D721Med (cell line): ENCODE measurements at places on chromosomes 1 and 21.

DNA sequence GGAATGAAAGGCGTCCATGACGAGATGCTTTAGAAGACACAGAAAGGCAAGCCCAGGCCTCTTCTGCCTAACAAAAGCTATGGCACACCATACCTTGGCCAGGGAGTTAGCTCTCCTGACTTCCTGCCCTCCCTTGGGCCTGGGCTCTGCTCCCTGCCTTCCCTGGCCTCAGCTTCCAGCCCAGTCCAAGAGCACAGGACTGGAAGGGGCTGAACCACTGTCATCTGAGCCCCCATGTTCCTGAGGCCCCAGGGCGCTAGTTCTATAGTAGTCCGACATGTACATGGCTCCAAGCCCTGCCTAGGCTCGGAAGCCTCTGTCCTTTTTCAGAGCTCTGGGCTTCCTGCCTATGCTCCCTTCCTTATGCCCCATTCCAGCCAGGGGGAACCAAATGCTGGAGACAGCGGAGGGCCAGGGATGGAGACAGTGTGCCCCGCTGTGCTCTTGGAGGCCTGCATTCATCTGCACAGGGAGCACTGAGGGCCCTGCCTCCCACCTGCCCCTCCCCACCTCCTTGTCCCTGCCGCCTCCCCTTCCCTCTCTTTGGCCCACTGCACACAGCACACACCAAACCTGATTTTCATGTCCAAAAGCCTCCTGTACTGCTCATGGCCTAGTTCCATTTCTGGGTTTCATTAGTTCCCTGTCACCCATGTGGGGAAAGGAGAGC, 240.1 kb downstream of the RHOU start:
- DNase-seq: no peak

DNA sequence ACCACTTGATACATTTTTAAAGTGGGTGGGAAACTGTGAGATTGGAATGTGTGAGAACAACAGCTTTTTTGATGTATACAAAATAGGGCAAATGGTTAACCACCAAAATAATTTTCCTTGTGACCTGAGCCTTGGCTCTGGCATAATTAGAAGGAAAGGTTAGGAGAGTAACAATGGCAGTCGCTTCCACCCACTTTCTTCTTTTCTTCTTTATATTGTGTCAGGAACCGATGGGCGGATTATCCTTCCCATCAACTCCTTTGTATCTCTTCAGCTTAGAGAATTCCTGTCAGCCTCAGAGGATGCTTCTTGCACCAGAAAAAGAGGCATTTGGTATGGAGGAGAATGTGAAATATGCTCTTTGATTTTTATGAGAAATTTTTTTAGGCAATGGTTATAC, 90.6 kb downstream of the SDCCAG8 start:
- no peak for DNase-seq

DNA sequence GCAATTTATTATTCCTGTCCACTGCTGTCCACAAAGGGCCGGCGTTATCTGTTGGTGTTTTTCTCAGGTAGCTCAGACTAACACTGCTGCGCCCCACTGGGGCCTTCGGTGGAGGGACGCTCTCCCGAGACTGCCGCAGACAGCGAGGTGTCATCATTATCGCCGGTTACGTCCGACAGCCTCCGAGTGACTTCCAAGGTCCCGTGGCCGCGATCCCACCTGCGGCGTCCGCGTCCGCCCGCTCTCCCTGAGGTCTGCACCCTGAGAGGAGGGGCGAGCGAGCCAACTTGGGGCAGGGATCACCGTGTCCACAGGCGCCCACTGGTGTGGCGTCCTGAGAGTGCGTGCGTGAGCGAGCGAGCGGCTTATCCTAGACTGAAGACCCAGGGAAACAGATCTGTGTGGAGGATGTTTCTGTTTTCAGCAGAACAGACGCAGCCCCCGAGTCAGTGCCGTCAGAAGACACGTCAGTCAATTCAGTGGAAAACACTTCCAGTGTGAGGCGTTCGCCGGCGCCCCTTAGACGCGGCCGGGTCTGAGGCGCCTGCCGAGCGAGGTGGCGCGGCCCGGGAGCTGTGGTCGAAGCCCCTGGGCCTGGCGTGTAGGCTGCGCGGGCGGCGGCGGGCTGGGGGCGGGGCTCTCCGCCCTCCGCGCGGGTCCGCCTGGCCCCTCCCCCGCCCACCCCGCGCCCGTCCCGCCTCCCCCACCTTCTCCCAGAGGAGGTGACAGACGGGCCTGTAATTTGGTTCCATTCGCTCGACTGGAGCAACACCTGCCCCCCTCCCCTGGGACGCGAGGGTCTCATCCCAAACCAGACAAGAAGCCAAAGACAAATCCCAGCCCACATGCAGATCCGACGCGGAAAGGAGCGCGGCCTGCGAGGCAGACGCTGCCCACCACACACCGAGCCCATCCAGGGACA, 12.6 kb downstream of the NHLH2 start:
- peak; percentile 20 for DNase-seq

GRCh38 chr1:61993331-61993961, 201.2 kb upstream of the L1TD1 start:
- no peak for DNase-seq

GRCh38 chr1:234108921-234109320, 204.4 kb downstream of the SLC35F3 start:
- no peak for DNase-seq

- DNase-seq: no peak
Observed at GRCh38 chr1:3431266-3431665, 23.2 kb upstream of the ARHGEF16 start.

DNA sequence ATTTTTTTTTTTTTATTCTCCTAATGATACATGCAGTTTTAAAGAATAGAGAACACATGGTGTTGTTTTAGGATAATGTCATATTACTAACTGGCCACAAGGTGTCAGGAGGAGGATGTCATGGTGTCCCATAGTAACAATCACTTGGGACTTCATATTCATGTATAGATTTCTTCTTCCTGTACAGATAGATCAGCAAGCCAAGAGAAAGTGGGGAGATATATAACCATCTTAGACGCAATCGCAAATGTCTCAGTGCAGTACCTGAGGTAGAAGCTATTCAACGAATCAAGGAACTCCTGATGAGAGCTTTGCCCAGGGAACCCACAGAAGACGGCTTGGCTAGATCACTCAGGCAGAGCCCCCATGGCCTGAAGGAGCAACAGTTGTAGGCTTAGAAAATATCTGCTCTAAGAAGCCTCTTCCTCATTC, 12.3 kb downstream of the OR2T11 start:
- DNase-seq: no peak

GRCh38 chr21:29144736-29145353, 14.4 kb downstream of the MAP3K7CL start:
- DNase-seq: no peak

DNA sequence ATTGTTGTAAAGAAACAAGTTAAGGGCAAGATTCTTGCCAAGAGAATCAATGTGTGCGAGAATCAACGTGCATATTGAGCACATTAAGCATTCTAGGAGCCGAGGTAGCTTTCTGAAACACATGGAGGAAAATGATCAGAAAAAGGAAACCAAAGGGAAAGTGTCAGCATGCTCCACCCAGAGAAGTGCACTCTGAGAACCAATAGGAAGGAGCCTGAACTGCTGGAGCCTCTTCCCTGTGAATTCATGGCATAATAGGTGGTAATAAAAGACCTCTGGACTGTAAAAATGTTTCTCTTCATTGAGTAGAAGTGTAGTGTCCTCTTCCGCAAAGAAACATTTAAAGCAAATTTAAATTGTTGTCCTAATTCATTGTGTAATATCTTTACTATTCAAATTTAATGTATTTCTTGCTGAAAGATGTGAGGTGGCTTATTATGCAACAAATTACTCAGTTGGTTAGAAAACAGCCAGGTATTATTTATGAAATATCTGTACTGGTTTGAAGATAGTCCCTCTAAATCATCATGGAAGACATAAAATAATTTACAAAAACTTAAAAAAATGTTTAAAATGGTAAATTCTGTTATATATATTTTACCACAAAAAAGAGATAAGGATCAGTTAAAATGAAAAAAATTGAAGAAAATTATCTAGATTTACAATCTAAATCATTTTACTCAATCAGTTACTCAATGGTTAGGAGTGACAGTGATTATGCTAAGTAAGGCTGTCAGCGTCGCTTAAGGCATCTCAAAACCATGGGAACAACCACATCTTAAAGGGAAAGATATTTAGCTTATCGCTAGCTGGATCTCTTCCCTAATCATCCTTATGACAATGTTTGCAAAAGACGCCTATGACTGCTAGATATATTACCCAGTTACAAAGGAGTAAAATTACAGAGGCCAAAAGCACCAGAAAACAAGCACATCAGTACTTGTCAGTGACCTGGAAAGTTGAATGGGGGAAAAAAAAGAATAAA, 31.3 kb downstream of the NVL start:
- DNase-seq: no peak

GRCh38 chr21:34770576-34770975, 101.8 kb downstream of the CLIC6 start:
- DNase-seq: no peak

DNA sequence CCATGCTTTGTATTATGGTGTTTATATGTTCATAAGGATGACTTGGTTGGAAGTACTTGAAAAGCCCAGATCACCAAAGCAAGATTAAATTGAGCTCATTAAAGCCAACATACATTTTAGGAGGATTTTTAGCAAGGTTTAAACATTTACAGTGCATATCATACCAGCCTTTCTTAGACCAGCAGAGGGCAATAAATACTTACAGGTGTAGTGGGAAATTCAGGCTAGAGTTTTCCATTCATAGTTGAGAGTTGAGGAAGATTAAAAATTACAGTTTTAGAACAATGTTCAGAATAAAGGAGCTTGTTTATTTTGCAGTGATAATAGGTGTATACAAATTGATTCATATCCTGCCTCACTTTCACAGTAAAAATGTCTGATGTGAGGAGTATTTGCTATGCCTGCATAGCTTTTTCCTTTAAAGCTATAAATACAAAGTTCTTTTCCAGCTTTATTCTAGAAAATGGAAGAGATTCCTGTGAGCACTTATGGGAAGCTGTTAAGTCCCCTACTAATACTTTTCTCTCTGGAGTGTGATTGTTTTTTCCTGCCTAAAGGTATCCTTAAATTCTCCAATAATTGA, 35.3 kb downstream of the DTL start:
- DNase-seq: peak; percentile 22

DNA sequence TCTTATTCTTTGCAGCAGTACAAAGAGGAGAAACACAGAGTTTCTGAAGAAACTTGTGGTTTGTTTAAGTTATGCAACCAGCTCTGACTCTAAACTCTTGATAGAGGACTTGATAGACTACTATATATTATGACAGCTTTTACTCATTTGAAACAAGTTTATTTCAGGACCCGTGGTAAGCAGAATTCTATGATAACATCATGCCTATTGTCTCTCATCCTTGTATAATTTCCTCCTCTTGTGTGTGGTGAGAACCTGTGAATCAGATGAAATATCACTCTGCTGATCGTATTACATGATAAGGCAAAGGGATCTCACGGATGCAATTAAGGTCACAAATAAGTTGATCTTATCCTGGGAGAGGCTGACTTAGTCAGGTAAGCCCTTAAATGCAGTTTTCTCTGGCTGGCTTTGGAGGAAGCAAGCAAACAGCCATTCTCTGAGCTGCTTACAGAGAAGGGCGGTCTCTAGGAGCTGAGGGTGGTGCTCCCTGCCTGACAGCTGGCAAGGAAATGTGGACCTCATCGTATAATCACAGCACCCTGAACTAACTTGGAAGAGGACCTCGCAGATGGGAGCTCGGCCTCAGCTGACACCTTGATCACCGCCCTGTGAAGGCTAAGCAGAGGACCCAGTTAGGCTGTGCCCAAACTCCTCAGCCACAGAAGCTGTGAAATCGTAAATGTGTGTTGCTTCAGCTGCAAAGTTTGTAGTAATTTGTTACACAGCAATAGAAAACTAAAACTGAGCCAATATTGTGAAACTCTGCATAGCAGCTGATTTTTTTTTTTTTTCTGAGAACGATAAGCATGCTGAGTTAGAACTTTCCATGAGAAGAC, 151.1 kb upstream of the DPT start:
- DNase-seq: peak; percentile 44

- no peak for DNase-seq
Observed at GRCh38 chr1:224052772-224053171, 61.1 kb upstream of the FBXO28 start.

GRCh38 chr1:81836007-81836626, 35.4 kb downstream of the ADGRL2 start:
- no peak for DNase-seq

GRCh38 chr1:95203908-95204437, 30.0 kb upstream of the RWDD3 start:
- no peak for DNase-seq

- no peak for DNase-seq
Observed at GRCh38 chr1:211653959-211654496, 21.4 kb downstream of the NEK2 start.

DNA sequence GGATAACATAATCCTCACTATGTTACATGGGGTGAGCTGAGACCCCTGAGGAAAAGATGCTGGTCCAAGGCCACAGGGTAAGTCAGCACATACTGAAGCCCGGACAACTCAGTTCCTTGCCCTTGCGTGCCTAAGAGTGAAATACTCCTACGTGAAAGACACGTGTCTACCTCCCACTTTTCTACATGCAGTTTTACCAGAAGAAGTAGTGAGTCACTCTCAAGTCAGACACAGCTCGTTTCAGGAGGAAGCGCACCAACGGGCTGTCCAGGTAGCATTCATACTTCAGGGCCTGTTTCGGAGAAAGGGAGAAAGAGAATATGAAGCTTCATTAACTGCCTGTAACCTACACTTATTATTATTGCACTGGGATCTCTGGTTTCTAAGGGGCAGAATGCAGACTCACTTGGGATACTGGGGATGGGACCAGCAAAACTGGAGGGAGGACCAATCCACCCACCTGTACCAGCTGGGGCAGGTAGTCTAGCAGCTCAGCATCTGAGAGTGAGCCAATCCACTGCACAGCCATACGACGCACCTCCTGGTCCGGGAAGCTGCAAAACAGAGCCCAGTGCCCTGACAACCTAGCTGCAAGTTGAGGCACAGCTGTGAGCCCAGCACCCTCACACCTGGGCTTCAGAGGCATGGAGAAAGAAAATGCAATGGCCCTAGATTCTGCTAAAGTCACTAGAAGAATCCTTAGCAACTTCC, 32.4 kb upstream of the PPP1R15B start:
- DNase-seq: no peak

- no peak for DNase-seq
Observed at GRCh38 chr1:68319907-68320306, 87.6 kb upstream of the WLS start.
